ENCODE measurements at places on chromosomes 11 and 22.

DNA sequence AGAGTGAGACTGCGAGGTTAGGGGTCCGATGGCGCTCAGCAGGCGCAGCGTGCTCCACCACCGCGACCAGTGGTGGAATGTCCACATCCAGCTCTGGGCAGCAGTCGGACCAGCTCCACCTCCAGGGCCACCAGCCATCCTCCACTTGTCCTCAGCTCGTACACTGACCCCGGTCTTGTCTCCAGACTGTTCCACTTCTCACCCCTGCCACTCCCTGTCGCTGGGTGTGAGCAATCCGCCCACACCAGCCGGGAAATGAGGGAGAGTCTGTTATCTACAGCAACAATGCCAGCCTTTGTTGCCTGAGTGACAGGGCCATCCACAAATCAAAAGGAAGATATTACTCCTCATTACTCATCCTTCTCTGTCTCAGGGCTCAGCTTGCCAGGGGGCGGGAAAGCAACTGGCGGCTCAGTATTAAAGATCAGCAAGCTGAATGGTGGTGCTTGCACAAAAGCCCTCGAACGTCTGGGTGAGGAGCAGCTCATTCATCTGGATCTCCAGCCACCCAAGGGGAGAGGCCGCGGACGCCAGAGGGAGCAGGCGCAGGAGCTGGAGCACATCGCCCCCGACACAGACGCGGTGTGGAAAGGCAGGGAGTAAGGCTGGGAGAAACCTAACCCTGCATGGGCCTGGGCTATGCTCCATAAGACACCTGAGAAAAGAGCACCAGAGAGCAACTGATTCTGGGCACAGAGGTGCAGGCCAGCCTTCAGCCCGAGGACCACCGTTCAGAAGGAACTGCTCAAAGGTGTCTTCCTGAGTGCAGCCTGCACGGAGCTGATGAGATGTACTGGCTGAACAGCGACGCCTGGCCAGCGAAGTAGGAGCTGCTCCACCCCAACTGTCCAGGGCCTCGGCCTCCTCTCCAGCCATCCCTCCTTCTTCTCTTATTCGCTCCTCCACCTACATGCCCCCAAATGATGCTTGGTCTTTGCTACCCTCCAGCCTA is 21.9 kb downstream of the IGSF9B start:
- no peak for DNase-seq

DNA sequence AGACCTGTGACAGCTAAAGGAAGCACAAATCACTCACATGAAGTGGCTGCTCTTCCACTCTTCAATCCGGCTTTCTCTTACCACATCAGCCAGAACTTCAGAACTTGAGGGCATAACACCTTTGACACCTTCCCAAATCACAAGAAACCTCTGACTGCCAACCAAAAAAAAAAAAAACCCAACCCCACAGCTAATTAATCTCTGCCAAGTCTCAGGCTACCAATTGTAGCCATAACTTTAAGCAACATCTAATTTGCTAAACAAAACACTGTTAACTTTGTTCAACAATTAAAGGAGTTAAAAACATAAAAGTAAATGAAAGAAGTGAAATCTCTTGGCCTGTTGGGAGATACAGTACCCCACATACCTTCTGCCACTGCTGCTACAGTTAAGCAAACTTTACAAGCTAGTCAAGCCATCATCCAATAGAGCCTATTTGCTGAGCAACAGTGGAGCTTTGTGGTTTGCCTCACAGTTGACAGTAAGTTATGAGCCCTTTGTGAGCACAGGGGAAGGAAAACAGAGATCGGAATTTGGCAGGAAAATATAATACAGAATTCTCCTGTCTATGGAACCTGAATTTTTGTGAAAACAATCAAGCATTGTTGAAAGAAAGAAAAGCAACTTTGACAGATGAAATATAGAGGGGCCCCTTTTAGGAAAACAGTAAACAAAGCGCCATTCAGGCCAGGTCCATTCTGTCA is at the start of gene SOX6:
TSS of gene SOX6 (minus strand) at position 490 of the 704 bp plus-strand sequence. CDS start 15,298 bp downstream, outside the sequence.
- DNase-seq = no peak

- no peak for DNase-seq
Observed at GRCh38 chr22:46449116-46449691, 88.2 kb downstream of the CELSR1 start.

DNA sequence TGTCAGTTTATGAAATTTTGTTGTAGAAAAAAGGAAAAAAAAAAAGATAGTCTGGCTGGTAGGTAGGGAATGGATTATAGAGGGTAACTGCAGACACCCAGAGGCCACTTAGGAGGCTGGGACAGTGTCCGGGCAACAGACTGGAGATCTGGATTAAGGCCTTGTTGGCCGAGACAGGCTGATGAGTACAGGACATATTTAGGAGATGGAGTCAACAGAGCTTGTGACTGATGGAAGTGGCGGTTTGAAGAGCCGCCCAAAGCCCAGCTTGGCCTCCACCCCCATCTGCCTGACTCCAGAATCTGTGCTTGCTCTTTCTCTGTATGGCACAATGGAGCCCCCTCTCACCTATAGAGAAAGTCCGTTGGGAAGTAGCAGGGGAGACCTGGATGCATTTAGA is 7.6 kb downstream of the PLEKHB1 start:
- DNase-seq = no peak

DNA sequence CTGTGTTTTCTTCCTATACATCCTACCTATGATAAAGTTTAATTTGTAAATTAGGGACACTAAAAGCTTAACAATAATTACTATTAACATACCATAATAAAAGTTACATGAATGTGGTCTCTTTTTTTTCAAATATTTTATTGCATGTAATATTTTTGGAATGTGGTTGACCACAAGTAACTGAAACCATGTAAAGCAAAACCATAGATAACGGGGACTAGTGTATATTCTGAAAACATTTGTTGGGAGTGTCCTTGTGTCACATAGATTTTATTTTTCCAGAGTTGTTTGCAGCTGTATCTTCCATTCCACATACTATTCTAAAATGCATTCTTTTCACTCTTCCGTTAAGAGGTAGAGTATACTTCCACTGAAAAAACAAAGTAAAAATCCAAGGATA is 200.4 kb downstream of the KIF18A start:
- no peak for DNase-seq

Data from stimulated activated CD4-positive, alpha-beta T cell treated with anti-CD3 and anti-CD28 coated beads, Interleukin-1b, Interleukin-23, amount 100 ng/mL, for 1 hour (primary cell).